ENCODE measurements at places on chromosomes 13 and 19. TPM values are rescaled to one million over a fixed set of nuclear protein-coding genes. Genes with fewer than 3 reads are reported as not detected.

- peaks cover 5% of the 10 kb centered on the region for H3K4me1 ChIP-seq
- no peaks in the 10 kb centered on the region for H3K36me3 ChIP-seq
- no peaks in the 10 kb centered on the region for H3K27me3 ChIP-seq
- H3K4me3 ChIP-seq, result no peak overlapping the region
Observed at GRCh38 chr13:48817166-48817802, 158.4 kb upstream of the FNDC3A start.

GRCh38 chr13:41458187-41458760 is 924 bp downstream of the RGCC start:
- H3K4me1 ChIP-seq, result peaks cover 5% of the 10 kb centered on the region
- H3K36me3 ChIP-seq, result no peaks in the 10 kb centered on the region
- H3K4me3 ChIP-seq, result peak overlapping the region; percentile 51
- DNase-seq, result no peak

ACTMAP gene
- 3.7 TPM for total RNA-seq

PPP1R15A gene
- total RNA-seq, result 156 TPM

All from ovary (tissue), 10 donors.